ENCODE measurements at places on chromosomes 12 and 14.
A peak's percentile ranks its signal among the peaks of the same experiment; 100 is the strongest.

DNA sequence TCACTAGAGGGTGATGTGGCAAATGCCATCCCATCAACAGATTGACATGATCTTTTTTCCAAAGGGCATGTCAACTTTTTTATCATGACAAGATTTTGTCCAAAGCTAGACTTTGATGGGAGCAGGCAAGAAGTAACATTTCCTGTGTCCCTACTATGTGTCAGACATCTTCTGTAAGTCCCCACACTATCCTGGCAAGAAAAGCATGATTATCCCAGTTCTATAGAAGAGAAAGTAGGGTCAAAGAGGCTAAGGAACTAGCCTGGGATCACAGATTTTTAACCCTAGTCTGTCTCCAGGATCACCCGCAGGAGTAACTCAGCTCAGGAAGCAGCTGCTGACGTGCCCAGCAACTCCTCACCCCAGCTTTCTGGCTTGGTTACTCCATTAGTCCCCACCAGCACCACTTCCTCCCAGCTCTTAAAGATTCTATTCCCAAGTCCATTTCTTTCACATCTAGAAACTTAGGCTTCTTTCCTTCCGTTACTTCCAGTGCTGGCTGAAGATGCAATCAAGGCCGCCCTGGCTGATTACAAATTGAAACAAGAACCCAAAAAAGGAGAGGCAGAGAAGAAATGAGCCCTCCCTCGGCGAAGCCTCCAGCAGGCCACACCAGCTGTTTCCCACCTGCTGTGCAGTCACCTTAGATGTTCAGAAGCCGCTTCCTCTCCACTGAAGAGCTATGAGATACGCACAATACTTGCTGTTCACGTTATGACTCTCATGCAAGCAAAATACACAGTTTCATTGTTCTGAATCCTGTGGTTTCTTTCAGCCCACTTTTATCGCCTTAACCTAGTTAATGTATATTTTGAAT, 6.2 kb downstream of the ISCU start:
- DNase-seq, result peak; percentile 72

DNA sequence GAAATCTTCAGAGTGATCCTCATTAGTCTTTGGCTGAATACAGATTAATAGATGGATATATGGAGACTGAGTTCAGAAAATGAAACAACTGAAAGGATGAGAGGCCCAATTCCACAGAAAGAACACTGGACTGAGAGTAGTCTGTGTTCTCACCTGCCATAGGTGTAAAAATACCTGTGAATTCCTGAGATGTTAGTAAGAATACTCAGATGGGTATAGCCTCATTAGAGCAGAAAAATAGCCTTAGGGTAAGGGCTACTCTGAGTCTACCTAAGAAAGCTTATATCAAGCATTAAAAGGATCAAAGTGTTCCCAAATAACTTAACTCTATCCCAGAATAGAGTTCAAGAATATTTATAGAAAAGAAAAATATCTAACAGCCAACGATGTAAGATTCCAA, 1510.3 kb upstream of the SEL1L start:
- DNase-seq, result no peak

DNA sequence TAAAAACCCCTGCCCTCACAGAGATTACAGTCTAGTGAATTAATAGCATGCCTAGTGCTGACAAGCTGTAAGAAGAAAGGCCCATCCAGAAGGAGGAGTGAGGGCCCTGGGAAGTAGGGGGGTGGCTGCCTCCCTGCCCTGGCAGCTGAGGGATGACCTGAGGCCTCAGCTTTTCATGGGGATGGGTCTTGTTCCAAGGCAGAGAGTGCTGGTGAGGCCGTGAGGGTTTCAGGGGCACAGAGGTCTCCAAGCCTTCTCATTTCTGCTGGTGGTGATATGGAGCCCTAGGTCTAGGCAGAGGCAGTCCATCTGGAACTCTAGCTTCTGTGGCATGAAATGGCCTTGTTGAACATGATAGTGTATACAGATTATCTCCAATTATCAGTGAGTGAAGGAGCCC, 114.4 kb downstream of the ZFP36L1 start:
- DNase-seq, result no peak

DNA sequence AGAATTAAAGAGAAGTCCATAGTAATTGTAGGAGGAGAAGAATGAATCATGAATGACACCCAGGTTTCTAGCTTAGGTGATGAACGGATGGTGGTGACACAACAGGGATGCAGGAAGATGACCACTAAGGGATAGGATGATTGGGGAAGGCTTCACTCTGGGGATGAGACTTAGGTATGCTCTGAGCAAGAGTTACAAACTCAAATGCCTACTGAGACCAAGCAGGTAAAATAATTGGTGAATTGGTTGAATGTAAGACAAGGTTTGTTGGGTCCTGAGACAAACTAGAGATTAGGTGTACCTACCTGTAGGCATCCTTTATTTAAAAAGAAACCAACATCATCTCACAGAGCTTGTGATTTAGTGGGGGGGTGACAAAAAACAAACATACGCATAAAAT, 116.3 kb downstream of the CFAP54 start:
- no peak for DNase-seq

- no peak for DNase-seq
These were observed 158.6 kb downstream of the DICER1 start for GRCh38 chr14:94998685-94999084.

DNA sequence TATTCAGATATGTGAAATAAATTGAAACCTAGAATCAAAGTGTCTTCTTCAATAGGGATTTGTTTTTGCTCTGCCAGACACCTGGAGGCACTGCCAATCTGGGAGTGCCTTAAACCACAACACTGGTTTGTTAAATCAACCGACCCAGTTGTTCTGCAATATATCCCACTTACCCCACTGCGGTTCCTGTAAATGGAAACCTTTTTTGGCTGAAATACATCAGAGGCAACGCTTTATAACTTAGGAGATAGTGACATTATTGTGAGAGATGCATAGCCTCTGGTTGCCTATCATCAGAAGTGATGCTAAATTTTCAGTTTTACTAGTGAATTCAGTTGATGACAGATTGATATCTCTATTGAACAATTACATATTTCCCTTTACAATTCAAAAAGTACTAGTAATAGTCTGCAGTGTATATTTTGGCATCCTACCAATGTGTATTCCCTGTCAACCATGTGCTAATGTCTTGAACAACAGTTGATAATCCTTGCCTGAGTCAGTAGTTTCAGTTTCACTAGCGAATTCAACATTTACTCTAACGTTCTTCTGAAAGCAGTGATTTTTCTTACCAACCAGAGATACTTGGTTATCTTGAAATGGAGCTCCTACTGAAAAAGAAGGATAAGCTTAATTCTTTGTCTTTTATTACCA, 30.5 kb downstream of the PPP2R5C start:
- DNase-seq, result no peak

DNA sequence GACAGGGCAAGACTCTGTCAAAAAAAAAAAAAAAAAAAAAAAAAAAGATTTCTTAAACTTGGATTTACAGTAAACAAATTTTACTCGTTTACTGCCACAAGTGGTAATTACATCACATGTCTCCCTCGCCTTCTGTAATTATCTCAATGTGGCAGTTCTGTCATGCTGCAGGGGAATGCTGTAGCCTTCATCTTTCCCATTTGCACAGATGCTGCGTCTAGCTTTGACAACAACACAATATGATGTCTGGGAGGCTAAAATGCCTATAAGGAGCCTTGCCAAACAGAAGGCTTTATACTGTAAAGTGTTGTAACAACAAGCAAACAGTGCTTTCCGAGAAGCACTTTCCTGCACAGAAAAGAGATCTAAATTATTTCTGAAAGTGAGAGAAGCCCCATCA, 48.7 kb downstream of the ESR2 start:
- DNase-seq, result no peak

DNA sequence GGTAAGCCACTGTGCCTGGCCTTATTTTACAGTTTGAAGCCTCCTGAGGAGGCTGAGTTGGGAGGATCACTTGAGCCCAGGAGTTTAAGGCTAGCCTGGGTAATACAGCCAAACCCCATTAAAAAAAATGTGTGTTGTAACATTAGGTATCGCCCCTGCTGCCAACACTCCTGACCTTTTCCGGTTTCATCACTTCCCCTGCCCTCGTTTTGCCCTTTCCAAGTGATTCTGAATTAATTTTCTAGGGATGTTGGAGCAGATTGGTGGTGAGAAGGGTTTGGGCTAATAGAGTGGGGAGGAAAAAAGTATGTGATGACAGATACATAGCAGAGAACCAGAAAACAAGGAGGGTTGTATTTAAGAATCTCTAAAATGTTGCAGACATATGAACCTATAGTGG, 25.6 kb upstream of the C12orf71 start:
- DNase-seq, result no peak

DNA sequence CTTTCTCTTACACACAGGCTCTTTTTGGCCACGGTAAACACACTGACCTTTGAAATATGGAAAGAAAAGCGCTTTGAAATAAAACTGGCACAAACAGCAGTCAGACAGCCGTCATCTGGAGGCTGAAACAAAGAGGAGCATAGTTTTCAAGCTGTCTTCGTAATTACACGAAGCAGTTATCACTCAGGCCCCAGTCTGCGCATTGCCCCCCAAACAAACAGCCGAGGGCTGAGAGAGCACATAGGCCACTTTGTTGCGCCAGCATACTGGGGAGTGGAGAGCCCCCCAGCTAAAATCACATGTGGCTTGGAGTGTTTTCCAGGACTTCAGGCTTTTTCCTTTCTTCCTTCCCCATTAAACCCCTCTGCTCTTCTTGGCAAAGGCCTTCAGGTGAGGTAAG, 142.9 kb upstream of the BTG1 start:
- DNase-seq, result no peak

Measured in activated CD4-positive, alpha-beta T cell treated with anti-CD3 and anti-CD28 coated beads, Interleukin-2, amount 50 U/mL, for 24 hours (primary cell).